Pulmonary artery endothelial cell (primary cell): ENCODE measurements at places on chromosomes 2 and 18. TPM values are rescaled to one million over a fixed set of nuclear protein-coding genes. Genes with fewer than 3 reads are reported as not detected.

Gene PPP3R1
- 24.7 and 25.3 TPM in 2 replicates for total RNA-seq

Gene DGUOK
- total RNA-seq: 35.8 and 39.6 TPM in 2 replicates

GRCh38 chr2:44131177-44131576 is 37.5 kb upstream of the PPM1B start:
- no peak for DNase-seq

- DNase-seq: no peak
Observed at GRCh38 chr2:139631966-139632365, 851.8 kb upstream of the NXPH2 start.

DNA sequence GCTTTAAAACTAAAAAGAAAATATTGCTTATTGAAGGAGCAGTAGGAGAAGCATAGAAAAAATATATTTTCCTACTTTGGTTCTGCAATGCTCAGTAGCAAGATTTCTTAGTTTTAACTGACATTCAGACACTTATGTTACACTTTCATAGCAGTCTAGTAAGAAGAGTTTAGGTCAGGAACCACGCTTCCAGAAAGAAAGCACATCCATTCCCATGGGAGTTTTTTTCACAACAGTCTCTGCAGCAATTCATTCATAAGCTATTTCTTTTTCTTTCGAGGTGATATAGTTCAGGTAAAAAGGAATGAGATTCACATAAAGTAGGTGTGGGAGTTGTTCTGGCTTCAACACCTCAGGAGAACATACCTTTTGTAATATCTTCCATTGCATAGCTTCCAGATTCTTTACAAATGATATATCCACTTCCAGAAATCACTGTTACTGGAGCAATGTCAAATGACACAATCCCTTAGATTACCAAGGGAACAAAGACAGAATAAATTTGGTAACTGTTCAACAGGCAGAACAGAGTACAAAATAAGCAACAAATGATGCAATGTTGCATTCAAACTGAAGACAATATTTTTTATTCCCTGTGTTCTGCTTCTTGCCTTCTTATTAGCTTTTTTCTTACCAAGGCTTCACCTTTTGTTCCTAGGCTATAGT is 95.2 kb upstream of the GULP1 start:
- no peak for DNase-seq
